ENCODE measurements at places on chromosomes 13 and 19.

- DNase-seq: no peak
Observed at GRCh38 chr19:15144046-15144646, 36.9 kb downstream of the SYDE1 start.

- DNase-seq: no peak
Observed at GRCh38 chr19:51398096-51398704, 7.8 kb upstream of the C19orf84 start.

- DNase-seq: no peak
Observed at GRCh38 chr19:1510442-1510806, 2.4 kb downstream of the ADAMTSL5 start.

GRCh38 chr19:19475849-19476828, 39.2 kb downstream of the TSSK6 start:
- DNase-seq: no peak

GRCh38 chr19:35115177-35115951, at the start of gene FXYD3:
TSS of gene FXYD3 (plus strand) at chr19:35115823. CDS start at chr19:35119377, 3,554 bp downstream.
- no peak for DNase-seq

DNA sequence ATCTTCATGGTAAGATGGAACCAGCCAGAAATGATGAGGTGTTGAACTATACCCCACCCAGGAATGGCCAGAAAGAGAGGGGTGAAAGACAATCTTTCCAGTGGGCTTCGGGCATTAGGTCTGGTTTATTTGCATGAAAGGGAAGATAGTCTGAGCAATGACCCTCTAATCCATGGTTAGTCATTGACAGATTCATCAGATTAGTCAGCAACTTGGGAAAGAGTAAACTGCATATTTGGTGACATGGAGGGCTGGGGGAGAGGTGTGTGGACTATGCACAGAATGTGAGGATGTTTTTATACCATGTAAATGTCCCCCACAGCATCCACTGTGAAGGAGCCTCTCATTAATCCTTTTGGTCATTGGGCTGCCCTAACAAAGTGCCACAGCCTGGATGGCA, 30.1 kb upstream of the USP12 start:
- DNase-seq: no peak

DNA sequence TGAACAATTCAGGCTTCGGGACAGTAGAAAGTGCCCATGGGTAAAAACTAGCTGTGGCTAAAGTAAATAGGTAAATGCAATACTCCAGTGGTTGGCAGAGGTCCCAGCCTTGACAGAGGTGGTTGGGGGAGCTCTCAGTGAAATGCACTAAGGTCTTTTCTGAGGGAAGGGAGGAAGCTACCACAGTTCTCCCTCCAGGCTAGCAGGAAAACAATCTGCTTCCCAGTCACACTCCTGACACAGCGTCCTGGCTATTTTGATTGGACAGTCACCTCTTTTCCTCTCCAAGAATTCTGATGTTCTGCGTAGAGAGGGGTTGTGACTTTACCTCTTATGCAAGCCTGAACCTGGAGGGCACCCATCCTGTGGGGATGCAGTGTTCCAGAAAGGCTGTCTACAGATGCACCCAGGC, 128.7 kb downstream of the CYSLTR2 start:
- DNase-seq: no peak

GRCh38 chr19:5914946-5915781, 1.1 kb downstream of the CAPS start:
- no peak for DNase-seq

- DNase-seq: no peak
Observed at GRCh38 chr13:97021241-97021640, 27.0 kb upstream of the OXGR1 start.

GRCh38 chr13:76958841-76959432, 10.6 kb downstream of the ACOD1 start:
- no peak for DNase-seq

DNA sequence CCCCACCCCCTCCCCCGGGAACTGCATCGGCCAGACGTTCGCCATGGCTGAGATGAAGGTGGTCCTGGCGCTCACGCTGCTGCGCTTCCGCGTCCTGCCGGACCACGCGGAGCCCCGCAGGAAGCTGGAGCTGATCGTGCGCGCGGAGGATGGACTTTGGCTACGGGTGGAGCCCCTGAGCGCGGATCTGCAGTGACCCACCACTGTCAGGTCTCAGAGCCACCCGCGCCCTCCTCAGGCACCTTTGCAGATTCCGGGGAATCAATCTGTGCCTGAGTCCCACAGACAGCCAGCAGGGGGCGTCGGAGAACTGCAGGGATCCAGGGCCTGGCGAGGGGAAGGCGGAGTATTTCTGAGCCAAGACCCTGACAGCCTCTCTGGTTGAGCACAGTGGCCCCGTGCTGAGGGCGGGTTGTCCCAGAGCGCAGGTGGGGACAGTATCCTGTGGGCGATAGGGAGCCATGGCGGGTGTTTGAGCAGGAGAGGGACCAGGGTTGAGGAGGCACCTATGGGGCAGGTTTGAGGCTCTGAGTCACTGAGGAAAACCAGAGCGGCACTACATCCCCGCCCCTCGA, 30.4 kb upstream of the CYP4F8 start:
- DNase-seq: peak; percentile 80

DNA sequence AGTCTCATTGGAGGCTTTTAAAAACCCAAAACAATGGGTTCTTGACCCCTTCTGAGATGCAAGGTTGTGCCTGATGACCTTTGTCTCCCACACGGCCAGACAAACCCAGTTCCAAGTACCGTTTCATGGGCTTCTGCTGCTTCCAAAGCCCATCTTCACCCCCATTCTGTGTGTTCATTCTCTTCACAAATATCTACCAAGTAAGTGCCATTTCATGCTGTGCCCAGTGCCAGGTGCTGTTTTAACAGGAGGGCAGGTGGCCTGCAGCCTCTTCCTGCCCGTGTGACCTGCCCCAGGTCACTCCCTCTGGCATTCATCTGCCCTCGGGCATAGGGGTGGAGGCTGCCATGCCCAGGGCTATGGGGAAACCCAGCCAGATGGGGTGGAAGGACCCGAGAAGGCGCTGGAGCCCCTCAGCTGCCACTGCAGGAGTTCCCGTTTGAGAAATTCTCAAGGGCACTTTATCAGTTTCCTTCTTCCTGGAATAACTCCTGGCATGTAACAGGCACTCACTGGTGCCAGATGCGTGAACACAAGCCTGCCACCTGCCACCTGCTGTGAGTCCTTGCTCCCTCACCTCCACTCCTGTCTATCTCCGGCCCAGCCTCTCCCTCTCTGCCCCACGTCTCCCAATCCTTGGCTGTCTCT, 12.5 kb downstream of the CAPN12 start:
- no peak for DNase-seq

DNA sequence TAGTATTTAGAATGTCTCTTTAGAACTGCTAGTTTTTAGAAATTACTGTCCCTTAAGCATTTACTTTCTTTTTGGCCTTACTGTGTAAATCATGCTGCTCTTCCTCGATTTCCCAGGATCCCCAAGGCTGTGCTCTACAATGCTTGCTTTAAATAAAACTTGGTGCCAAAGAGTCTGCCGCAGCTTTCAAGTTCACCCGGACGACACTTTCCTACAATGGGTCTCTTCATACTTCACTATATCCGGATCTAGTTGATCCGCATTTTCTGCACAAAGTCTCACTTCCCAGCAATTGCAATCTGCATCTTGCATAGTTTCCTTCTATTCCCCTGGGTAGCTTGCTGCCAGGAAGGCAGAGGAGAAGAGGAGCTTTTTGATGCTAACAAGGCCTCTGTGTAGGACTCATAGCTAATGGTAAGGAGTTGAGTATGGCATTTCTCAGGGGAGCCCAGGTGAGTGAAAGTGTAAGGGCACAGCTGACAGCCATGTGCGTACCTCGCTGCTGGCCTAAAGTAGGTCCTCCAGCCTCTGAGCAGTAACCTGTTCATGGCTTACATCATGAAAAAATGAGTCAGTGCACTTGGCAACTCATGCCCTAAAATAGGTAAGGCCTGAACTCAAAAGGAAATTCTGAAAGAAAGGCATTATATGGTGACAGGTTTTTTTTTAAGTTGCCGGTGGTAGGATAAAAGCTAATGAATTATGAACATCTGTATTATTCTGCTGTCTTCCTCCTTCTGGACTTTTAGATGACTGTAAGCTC, 101.6 kb downstream of the ENOX1 start:
- no peak for DNase-seq

DNA sequence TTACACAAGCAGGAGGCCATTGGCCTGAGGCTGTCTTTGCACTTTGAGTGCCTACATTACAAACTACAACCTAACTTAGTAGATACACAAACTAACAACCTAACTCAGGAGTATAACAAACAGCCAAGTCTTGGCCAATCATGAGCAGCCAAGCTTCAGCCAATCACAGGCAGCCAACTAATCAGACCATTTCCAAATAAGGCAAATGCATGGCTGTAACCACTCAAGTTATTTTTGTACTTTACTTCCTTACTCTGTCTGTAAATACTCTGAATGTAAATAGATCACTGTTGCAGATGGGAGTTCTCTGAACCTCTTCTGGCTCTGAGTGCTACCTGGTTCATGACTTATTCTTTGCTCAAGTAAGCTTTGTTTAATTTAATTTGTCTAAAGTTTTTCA, 748.1 kb upstream of the SGCG start:
- no peak for DNase-seq

DNA sequence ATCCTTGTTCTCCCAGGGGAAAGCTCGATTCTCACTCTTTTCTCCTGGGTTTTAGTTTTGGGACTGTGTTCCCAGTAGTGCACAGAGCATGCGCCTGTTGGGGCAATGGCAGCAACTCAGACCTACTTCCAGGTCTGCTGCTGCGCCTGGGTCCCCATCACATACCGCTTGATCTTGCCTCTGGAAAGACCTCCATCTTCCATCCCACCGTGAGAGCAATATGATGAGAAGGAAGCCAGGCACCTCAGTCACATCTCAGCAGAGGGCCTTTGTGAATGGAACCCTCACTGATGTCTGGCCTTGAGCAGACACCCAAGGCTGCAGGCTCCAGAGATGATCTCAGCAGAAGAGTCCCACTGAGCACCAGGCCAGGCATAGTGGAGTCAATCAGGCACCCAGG, 176.8 kb upstream of the ZNF507 start:
- DNase-seq: no peak

- DNase-seq: no peak
Observed at GRCh38 chr19:50308991-50309390, 20.2 kb downstream of the KCNC3 start.

- DNase-seq: no peak
Observed at GRCh38 chr13:59269476-59269875, 894.3 kb downstream of the DIAPH3 start.

DNA sequence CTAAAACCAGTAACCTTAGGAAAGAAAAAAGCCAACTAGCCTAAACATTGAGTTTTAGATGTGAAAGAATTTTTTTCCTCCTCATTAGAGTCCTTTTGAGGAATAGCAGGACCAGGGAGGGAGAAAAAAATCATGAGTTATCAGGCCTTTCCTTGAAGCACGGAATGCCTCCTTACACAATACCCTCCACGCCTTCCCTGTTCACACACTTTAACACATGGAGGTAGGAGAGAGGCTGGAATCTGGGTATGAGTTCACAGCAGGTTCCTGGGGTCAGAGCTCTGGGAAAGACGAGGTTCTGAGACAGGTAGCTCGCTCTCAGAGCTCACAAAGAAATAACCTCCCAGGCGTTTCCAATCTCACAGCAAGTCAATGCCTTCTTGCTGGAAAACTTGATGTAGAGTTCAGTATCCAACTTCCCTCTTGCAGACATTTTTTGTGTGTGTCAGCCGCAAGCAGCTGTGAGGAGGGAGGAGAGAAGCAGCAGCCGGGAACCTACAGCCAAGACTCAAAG, 716 bp downstream of the ZNF573 start:
- DNase-seq: no peak
